ENCODE measurements at places on chromosomes 12 and 14.

DNA sequence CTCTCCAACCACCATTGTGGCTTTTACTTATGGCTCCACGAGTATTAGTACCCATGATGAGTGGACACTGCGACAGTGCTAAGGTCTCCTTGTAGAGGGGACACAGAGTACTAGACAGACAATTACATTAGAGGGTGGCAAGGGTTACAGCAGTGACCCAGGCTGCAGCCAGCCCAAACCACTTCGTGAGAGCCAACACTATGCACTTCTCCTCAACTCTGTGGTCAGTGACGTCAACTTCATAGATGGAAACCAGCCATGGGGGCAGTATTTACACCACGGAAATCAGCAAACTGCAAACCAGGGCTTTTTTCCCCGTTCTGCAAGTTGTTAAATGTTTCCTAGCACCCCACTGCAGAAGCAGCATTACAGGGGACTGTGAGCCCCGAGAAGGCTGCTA, 61.6 kb upstream of the ZFP36L1 start:
- DNase-seq, result no peak

DNA sequence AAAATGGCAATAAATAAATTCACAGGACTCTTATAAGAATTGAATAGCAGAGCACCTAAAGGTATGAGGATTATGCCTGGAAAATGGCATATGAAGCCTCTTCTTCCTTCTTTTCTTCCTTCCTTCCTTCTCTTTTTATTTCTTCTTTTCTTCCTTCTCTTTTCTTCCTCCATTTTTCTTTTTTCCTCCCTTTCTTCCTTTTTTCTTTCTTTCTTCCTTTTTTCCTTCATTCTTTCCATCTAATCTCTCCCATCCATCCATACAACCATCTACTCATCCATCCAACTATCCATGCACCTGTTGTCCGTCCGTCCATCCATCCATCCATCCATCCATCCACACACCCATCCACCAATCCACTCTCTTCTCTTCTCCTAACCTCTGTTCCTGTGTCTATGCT, 173.8 kb downstream of the TBX5 start:
- DNase-seq, result no peak

DNA sequence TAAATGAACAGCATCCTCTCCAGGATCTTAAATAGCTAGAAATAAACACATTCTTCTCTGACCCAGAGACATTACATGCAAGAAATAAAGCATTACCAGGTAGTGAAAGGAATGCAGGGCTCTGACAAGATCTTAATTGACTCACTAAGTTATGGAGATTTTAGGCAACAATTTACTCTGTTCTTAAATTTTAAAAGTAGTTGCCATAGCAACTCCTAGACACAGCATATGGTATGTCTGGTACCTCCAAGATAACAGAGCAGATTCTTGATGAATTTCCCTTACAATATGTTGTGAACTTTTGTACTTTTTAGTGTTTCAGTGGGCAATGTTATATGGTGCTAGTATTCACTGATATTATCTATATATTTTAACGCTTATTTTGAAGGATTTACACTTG, 76.7 kb upstream of the G2E3 start:
- DNase-seq, result no peak

GRCh38 chr14:102490456-102490855, 19.1 kb downstream of the ANKRD9 start:
- DNase-seq, result no peak

DNA sequence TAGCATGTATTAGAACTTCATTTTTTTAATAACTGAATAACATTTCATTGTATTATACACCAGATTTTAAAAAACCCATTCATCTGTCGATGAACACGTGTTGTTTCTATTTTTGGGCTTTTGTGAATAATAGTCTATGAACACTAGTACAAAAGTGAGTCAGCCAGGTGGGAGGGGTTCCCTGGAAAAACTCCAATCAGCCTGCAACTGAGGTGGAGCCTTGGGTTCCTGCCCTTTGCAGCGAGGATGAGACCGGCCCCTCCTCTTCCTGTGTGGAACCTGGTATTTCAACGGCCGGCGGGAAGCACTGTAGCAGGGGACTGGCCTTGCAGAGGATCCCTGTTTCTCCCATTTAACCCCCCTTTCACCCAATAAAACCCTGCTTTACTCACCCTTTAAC, 56.1 kb downstream of the LMNTD1 start:
- DNase-seq, result no peak

- DNase-seq, result no peak
Measured at GRCh38 chr12:81811061-81811777, 52.1 kb upstream of the PPFIA2 start.

DNA sequence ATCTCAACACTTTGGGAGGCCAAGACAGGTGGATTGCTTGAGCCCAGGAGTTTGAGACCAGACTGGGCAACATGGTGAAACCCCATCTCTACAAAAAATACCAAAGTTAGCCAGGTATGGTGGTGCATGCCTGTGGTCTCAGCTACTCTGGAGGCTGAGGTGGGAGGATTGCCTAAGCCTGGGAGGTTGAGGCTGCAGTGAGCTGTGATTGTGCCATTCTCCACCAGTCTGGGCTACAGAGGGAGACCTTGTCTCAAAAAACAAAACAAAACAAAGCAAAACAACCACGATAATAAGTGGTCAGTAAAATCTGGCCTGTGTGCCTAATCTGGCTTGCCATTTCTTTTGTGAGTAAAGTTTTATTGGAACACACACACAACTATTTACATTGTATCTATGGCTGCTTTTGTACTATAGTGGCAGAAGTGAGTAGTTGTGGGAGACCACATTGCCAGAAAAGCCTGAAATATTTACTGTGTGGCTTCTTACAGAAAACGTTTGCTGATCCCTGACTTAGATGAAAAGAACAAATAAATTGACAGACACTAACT, 19.4 kb upstream of the KLRG1 start:
- no peak for DNase-seq

GRCh38 chr12:108299516-108299915, 39.6 kb downstream of the CMKLR1 start:
- peak; percentile 48 for DNase-seq

- no peak for DNase-seq
Measured at GRCh38 chr12:127340381-127340780, 926.6 kb upstream of the TMEM132C start.

GRCh38 chr12:4477129-4477528, 31.5 kb upstream of the FGF6 start:
- no peak for DNase-seq

GRCh38 chr12:57085999-57086492, 2.9 kb upstream of the NAB2 start:
- no peak for DNase-seq

- no peak for DNase-seq
Measured at GRCh38 chr12:12181511-12181910, 85.3 kb downstream of the LRP6 start.

DNA sequence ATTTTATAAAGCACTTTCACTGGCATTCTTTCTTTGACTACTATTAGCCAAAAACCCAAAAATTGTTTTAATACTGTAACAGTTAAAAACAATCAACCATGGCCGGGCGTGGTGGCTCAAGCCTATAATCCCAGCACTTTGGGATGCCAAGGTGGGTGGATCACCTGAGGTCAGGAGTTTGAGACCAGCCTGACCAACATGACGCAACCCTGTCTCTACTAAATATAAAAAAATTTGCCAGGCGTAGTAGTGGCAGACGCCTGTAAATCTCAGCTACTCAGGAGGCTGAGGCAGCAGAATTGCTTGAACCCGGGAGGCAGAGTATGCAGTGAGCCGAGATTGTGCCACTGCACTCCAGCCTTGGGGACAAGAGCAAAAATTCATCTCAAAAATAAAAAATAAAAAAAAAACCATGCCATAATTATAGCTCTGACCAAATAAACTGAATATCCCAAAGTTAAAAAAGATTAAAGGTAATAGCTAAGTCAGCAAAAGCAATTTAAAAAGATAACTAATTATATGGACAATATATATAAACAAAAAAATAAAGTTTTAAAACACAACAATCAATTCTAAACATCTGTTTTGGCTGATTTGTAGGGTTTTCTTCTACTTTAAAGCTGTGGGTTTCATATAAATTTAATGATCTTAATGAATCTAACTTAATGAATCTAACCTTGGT, 10.0 kb downstream of the SINHCAF start:
- no peak for DNase-seq

DNA sequence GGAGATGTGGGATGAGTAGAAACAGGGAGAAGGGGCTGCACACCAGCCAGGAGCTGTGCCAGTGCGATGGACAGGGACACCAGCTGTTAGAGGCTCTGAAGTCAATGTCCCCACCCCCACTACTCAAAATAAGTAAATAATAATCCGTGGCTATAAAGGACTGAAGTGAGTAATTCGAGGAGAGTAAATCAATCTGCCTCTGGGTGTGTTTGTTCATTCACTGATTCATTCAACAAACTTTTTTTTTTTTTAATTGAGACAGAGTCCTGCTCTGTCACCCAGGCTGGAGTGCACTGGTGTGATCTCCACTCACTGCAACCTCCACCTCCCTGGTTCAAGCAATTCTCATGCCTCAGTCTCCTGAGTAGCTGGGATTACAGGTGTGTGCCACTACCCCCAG, 363.6 kb downstream of the TMEM132D start:
- DNase-seq, result no peak

DNA sequence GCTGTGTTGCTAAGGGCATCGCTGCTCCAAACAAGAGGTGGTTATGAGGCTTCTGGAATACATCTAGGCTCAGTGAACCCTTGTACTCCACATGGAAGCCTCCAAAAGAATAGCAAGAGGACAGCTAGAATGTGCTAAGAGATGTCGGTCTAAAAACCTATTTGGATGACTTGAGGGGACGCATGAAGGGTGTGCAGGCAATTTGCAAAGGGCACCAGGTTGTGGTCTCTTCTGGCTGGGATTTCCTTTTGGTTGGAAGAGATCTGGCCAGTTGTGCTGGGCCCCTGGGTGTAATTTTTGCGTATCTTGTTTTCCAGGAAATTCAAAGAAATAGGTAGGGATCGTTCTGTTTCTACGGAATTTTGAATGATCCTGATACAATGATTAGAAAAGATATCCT, 4.2 kb downstream of the TTC9 start:
- DNase-seq, result no peak

DNA sequence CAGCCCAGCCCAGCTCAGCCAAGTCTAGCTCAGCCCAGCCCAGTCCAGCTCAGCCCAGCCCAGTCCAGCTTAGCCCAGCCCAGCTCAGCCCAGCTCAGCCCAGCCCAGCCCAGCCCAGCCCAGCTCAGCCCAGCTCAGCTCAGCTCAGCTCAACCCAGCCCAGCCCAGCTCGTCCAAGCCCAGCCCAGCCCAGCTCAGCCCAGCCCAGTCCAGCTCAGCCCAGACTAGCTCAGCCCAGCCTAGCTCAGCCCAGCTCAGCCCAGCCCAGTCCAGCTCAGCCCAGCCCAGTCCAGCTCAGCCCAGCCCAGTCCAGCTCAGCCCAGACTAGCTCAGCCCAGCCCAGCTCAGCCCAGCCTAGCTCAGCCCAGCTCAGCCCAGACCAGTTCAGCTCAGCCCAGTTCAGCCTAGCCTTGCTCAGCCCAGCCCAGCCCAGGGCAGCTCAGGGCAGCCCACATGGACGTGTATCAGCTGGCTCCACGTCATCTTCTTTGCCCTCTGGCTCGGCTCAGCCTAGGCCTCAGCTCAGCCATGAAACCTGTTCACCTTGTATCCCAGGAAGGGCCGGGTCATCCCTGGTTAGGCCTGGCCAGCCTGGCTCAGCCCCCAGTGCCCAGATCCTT, 185.6 kb downstream of the TMEM121 start:
- no peak for DNase-seq

DNA sequence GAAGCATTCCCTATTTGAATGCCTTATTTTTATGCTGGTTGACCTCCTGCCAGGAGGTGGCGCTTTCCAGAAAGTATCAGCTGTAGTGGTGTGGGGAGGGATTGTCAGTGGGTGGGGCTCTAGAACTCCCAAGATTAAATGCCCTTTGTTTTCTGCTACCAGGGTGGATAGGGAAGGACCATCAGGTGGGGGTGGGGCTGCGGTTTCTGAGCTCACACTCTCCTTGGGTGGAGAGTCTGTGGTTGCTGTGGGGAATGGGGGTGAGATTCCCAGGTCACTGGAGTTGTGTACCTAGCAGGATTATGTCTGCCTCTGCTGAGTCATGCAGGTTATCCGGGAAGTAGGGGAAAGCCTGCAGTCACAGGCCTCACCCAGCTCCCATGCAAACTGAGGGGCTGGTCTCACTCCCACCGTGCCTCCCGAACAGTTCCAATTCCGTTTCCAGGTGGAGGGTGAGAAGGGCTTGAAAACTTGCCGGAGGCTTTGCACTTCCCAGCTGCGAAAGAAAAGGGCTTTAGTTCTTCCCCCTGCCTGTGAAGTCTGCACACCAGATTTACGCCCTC, 68.3 kb downstream of the ALG10B start:
- no peak for DNase-seq

DNA sequence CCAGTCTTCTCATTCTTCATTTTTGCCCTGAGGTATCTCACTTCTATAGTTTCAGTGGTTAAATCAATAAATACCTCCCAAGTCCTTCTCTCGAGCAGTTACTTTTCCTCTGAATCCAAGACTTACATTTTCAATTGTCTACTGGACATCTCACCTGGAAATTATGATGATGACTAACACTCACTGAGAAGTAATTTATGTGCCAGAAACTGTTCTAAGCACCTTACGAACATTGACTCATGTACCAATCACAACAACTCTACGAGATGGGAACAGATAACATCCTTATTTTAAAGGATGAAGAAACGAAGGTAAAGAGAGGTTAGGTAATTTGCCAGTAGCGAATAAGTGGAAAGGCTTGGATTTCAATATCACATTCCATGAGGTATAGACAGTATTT, 94.1 kb downstream of the EML5 start:
- no peak for DNase-seq

DNA sequence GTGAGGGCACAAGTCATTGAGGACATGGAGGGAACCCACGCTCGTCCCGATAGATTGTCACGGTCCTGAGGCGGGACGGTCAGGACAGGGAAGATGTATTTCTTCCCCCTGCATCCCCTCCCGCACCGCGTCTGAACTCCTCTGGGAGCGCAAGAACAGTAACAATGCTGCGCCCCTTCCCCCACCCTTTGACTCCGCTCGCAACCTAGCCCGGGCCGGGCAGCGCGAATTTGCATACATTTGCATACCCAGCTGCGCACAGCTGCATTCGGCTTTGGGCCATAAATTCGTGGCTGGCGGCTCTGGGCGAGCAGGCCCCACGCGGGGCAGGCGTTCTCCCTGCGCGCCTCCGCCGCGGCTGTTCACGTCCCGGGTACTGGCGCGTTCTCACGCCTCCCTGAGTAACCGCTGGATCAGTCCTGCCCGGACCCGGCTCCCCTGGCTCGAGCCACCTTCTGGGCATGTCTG, 29.0 kb upstream of the SMUG1 start:
- no peak for DNase-seq

- peak; percentile 51 for DNase-seq
Measured at GRCh38 chr14:34014936-34015335, 64.1 kb upstream of the EGLN3 start.

DNA sequence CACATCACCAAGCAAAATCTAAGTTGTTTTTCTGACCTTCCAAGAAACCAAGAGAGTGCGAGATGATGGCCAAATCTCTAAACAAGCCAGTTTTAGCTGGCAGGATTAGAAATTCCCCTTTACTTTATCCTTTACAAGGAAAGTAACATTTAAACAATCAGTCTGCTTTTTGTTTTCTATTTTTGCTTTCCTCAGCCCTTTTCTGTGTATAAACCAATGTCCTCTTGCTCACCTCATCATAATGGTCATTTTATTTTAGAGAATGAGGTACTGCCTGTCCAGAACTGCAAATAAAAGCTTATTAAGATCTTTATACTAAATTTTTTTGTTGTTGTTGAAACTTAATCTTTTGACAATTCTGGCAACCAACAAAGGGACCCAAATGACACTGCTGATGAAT, 442.4 kb upstream of the GARIN6 start:
- DNase-seq, result no peak

GRCh38 chr12:107679336-107679735, 6.3 kb upstream of the PWP1 start:
- DNase-seq, result no peak

GRCh38 chr12:38411426-38411825, 94.9 kb downstream of the ALG10B start:
- no peak for DNase-seq
